Adrenal gland (tissue), 19 donors: ENCODE measurements at places on chromosomes 5 and 9. TPM values are rescaled to one million over a fixed set of nuclear protein-coding genes. Genes with fewer than 3 reads are reported as not detected.

GRCh38 chr5:60794691-60795090, 49.4 kb downstream of the ELOVL7 start:
- DNase-seq = no peak
- H3K4me3 ChIP-seq = no peak overlapping the region
- H3K4me1 ChIP-seq = no peaks in the 10 kb centered on the region
- no peaks in the 10 kb centered on the region for H3K27me3 ChIP-seq

DNA sequence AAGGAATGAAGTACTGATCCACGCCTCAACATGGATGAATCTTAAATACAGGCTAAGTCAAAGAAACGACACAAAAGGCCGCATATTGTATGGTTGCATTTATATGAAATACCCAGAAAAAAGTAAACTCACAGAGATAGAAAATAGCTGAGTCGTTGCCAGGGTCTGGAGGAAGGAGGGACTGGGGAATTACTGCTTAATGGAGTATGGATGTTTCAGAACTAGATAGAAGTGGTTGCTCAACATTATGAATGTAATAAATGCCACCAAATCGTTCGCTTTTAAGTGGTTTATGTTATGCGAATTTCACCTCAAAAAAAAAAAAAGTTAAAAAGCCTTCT, 784 bp upstream of the MSANTD3 start:
- peaks cover 20% of the 10 kb centered on the region for H3K4me1 ChIP-seq
- H3K36me3 ChIP-seq = no peaks in the 10 kb centered on the region
- H3K27ac ChIP-seq = peak overlapping the region; percentile 90
- no peak for DNase-seq
- no peak overlapping the region for H3K4me3 ChIP-seq
- H3K27me3 ChIP-seq = no peaks in the 10 kb centered on the region

GRCh38 chr5:146111409-146111808, 6.0 kb upstream of the PLAC8L1 start:
- no peak overlapping the region for H3K27ac ChIP-seq
- no peak overlapping the region for H3K4me3 ChIP-seq
- no peaks in the 10 kb centered on the region for H3K4me1 ChIP-seq
- H3K27me3 ChIP-seq = no peaks in the 10 kb centered on the region
- DNase-seq = no peak
- no peaks in the 10 kb centered on the region for H3K36me3 ChIP-seq

- no peaks in the 10 kb centered on the region for H3K27me3 ChIP-seq
- H3K36me3 ChIP-seq = peaks cover 33% of the 10 kb centered on the region
- DNase-seq = no peak
- H3K4me3 ChIP-seq = no peak overlapping the region
- H3K4me1 ChIP-seq = no peaks in the 10 kb centered on the region
Observed at GRCh38 chr5:62354028-62354874, 48.2 kb downstream of the KIF2A start.

GRCh38 chr5:116686438-116686837, 111.8 kb upstream of the SEMA6A start:
- no peaks in the 10 kb centered on the region for H3K4me1 ChIP-seq
- no peak overlapping the region for H3K4me3 ChIP-seq
- no peaks in the 10 kb centered on the region for H3K36me3 ChIP-seq
- no peak for DNase-seq
- H3K27ac ChIP-seq = no peak overlapping the region
- no peaks in the 10 kb centered on the region for H3K27me3 ChIP-seq

DNA sequence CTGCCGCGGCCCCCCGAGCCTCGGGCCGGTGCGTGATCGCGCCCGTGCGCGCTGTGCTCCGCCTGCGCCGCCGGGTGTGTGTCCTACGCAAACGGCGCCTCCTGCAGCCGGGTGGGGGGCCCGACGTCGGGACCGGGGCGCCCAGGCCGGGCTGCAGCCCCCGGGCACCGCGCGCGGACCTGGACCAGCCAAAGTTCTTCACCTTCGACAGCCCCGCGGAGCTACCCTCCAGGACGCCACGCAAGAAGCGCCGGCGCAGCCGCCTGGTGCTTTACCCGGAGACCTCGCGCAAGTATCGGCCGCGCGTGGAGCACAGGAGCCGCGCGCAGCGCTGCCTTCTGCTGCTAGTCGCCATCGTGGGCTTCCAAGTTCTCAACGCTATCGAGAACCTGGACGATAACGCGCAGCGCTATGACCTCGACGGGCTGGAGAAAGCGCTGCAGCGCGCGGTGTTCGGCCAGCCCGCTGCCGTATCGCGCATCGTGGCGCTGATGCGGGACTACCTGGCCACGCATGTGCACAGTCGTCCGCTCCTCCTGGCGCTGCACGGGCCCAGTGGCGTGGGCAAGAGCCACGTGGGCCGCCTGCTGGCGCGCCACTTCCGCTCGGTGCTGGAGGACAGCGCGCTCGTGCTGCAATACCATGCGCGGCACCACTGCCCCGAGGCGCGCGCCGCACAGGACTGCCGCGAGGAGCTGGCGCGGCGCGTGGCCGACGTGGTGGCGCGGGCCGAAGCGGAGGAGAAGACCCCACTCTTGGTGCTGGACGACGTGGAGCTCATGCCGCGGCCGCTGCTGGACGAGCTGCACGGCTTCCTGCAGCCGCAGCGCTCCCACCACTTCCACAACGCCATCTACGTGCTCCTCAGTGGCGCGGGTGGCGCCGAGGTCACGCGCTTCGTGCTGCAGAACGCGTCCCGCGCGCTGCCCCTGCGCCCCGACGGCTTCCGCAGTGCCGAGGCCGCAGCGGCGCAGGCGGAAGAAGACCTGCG, 1.5 kb downstream of the TOR4A start:
- DNase-seq = no peak
- H3K27me3 ChIP-seq = peaks cover 9% of the 10 kb centered on the region
- H3K36me3 ChIP-seq = no peaks in the 10 kb centered on the region
- peak overlapping the region; percentile 72 for H3K4me3 ChIP-seq
- H3K27ac ChIP-seq = no peak overlapping the region
- peaks cover 7% of the 10 kb centered on the region for H3K4me1 ChIP-seq

GRCh38 chr5:169610606-169611005, 26.5 kb upstream of the DOCK2 start:
- no peaks in the 10 kb centered on the region for H3K4me1 ChIP-seq
- no peaks in the 10 kb centered on the region for H3K27me3 ChIP-seq
- H3K27ac ChIP-seq = no peak overlapping the region
- H3K36me3 ChIP-seq = no peaks in the 10 kb centered on the region
- DNase-seq = no peak

DNA sequence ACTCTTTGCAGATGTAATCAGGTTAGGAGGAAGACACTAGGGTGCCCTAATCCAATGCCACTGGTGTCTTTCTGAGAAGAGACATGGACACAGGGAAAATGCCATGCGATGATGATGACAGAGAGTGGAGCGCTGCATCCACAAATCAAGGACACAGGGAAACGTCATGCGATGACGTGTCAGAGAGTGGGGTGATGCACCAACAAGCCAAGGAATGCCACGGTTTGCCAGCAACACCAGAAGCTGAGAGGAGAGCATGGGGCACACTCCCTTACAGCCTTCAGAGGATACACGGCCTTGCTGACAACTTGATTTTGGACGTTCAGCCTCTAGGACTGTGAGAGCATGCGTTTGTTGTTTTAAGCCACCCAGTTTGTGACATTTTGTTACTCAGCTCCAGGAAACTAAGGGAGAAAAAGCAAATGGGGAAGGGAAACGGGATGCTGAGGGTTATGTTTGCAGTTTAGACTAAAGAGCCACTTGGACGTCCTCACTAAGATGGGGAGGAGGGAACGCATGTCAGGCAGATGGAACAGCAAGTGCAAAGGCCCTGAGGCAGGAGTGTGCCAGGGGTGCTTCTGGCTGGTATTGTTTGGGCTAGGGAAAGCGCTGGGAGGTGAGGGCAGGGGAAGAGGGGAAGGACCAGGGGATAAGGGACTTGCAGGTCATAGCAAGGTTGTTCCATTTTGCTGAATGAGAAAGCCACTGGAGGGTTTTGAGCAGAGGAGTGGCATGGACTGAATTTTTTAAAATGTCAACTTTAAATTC, 2.5 kb upstream of the TENT4A start:
- H3K4me1 ChIP-seq = peaks cover 11% of the 10 kb centered on the region
- H3K36me3 ChIP-seq = no peaks in the 10 kb centered on the region
- H3K27me3 ChIP-seq = no peaks in the 10 kb centered on the region
- no peak overlapping the region for H3K4me3 ChIP-seq

DNA sequence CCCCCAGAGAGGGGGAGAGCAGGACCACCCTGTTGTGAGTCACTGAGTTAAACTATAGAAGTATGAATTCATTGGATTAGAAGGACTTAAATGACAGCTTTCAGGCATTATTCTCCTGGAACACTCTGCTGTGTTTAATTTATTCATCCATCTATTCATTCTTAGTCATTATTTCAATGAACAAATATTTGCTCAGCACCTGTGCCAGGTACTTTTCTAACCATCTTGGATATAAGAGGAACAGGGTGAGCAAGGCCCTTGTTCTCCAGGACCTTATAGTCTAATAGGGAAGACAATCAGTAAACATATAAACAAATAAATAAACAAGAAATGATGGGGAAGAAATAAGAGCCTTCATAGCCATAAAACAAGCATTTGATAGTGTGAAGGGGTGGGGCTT, 483.9 kb upstream of the BRINP1 start:
- no peak overlapping the region for H3K4me3 ChIP-seq
- H3K27ac ChIP-seq = no peak overlapping the region
- H3K27me3 ChIP-seq = no peaks in the 10 kb centered on the region

- peaks cover 7% of the 10 kb centered on the region for H3K4me1 ChIP-seq
- no peaks in the 10 kb centered on the region for H3K36me3 ChIP-seq
- H3K4me3 ChIP-seq = peak overlapping the region; percentile 25
- no peaks in the 10 kb centered on the region for H3K27me3 ChIP-seq
- H3K27ac ChIP-seq = peak overlapping the region; percentile 84
Observed at GRCh38 chr9:124259158-124259808, 1.5 kb downstream of the NEK6 start.

DNA sequence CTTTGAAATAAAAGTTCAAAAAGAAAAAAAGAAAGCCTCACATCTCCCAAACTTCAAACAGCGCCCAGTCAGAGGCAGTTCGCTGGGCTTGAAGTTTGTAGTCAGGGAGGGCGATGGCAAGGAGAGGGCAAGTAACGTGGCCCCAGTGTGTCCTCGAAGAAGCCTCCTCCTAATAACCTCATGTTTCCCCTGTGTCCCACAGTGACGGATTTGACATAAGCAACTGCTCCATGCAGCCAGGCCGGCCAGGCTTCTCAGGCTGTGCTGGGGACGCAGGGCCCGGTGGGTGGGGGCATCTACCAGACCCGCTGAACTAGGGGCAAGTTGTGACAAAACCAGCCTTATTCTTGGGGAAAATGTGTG, 172.2 kb downstream of the ERCC6L2 start:
- no peaks in the 10 kb centered on the region for H3K27me3 ChIP-seq
- no peaks in the 10 kb centered on the region for H3K4me1 ChIP-seq
- no peak overlapping the region for H3K4me3 ChIP-seq
- DNase-seq = no peak

DNA sequence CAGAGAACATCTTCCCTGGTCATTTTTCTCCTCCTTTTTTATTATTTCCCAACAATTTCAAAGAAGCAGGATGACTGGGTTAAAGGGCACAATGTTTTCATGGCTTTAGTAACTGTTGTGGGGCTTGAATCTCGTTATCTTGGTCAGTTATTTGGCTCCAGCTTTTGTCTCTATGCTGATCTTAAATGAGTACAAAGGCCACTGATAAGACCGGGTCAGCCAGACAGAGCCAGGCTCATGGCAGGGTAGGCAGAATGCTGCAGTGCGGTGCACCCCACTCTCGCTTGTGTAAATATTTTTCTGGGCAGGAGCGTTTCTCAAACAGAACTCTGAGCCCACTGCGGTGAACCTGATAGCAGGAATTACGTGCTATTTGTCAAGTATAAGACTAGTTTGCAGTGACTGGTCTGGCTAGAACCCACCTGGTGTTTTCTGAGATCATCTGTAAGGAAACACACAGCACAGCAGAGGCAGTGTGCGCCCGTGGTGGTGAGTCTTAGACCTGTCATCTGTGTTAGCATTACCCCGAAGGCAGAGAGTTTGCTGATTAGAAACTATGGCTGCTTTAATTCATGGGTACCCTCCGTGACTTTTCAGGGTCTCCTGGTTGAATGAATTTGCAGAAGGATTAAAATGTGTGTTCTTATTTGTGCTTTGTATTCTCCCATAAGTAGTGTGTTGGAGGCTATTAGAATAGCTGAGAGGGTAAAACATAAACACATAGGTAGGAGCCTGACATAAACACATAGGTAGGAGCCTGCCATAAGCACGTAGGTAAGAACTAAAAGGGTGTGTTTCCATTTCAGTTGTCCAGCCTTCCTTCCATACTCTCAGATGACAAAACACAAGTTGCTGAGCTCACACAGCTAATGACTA, 158.6 kb upstream of the DMRT1 start:
- no peak for DNase-seq
- peak overlapping the region; percentile 70 for H3K27ac ChIP-seq
- no peak overlapping the region for H3K4me3 ChIP-seq
- H3K4me1 ChIP-seq = peaks cover 16% of the 10 kb centered on the region
- H3K27me3 ChIP-seq = no peaks in the 10 kb centered on the region

GRCh38 chr5:137738947-137739346, 3.1 kb upstream of the KLHL3 start:
- H3K4me1 ChIP-seq = peaks cover 36% of the 10 kb centered on the region
- H3K27me3 ChIP-seq = no peaks in the 10 kb centered on the region
- no peak overlapping the region for H3K4me3 ChIP-seq
- no peak for DNase-seq

DNA sequence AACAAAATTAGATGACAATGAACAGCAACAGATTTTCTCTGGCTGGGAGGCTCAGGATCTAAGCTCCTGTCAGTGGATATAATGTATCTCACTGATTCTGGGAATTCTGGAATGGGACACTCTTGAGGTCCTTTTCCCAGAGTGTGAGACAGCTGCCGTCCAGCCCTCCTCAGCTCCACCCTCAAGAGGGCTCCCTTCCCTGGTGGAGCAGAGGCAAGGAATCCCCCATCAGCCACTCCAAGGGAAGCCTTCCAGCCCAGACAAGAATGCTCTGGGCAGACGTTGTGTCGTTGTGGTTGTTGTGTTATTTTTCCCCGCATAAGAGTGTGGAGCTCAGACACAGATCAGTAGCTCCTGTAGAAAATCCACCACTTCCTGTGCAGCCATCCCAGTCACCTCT, 47.7 kb upstream of the ATP10B start:
- no peak for DNase-seq
- no peak overlapping the region for H3K27ac ChIP-seq

GEMIN5 gene
- 19.2 TPM for total RNA-seq

OMD gene
- total RNA-seq = 0.72 TPM

SNX18 gene
- total RNA-seq = 49.0 TPM

HAVCR1 gene
- not detected for total RNA-seq

BTF3 gene
- total RNA-seq = 634 TPM

LRRC70 gene
- total RNA-seq = 5.2 TPM

PKN3 gene
- total RNA-seq = 2.3 TPM

BASP1 gene
- 9.0 TPM for total RNA-seq

ALDOB gene
- total RNA-seq = 4.4 TPM

SLC6A18 gene
- not detected for total RNA-seq
